Activated CD8-positive, alpha-beta T cell treated with anti-CD3 and anti-CD28 coated beads, Interleukin-2, amount 10 ng/mL, durations not matched to agents 7 days and 5 days (primary cell): ENCODE measurements at places on chromosomes 1 and 21.

GRCh38 chr1:107439567-107439966 is 298.7 kb downstream of the NTNG1 start:
- H3K27ac ChIP-seq, result no peak overlapping the region
- DNase-seq, result no peak
- no peaks in the 10 kb centered on the region for H3K36me3 ChIP-seq

GRCh38 chr1:58548371-58548770 is 1.8 kb upstream of the OMA1 start:
- peaks cover 16% of the 10 kb centered on the region for H3K4me1 ChIP-seq
- H3K27me3 ChIP-seq, result peaks cover 8% of the 10 kb centered on the region
- no peak overlapping the region for H3K4me3 ChIP-seq
- no peak overlapping the region for H3K27ac ChIP-seq

- H3K27me3 ChIP-seq, result no peaks in the 10 kb centered on the region
- no peak overlapping the region for H3K4me3 ChIP-seq
- H3K4me1 ChIP-seq, result peaks cover 2% of the 10 kb centered on the region
Measured at GRCh38 chr1:41537788-41538351, 53.4 kb upstream of the EDN2 start.

- H3K4me3 ChIP-seq, result no peak overlapping the region
- H3K36me3 ChIP-seq, result peaks cover 64% of the 10 kb centered on the region
- H3K27ac ChIP-seq, result no peak overlapping the region
- H3K27me3 ChIP-seq, result no peaks in the 10 kb centered on the region
Measured at GRCh38 chr1:30990591-30990990, 74.9 kb downstream of the PUM1 start.

DNA sequence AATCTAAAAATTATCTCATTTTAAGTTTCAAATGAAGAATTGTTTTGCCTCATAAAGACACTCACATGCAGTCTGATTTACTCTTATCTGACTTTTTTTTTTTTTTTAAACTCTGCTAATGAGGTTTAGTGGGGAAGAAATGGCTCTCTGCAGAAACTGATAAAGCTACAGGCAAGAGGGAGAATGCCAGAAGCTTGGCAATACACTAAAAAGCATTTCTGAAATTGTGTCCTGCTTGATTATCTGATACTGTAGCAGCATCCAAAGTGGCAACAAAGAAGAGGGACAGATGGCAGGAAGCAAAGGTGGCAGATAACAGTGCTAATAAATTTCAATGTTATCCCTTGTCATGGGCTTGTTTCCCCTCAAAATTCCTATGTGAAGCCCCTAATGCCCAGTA is 1744.9 kb downstream of the NCAM2 start:
- H3K4me1 ChIP-seq, result no peaks in the 10 kb centered on the region
- no peaks in the 10 kb centered on the region for H3K36me3 ChIP-seq
- DNase-seq, result no peak
- H3K4me3 ChIP-seq, result no peak overlapping the region
- no peaks in the 10 kb centered on the region for H3K27me3 ChIP-seq

DNA sequence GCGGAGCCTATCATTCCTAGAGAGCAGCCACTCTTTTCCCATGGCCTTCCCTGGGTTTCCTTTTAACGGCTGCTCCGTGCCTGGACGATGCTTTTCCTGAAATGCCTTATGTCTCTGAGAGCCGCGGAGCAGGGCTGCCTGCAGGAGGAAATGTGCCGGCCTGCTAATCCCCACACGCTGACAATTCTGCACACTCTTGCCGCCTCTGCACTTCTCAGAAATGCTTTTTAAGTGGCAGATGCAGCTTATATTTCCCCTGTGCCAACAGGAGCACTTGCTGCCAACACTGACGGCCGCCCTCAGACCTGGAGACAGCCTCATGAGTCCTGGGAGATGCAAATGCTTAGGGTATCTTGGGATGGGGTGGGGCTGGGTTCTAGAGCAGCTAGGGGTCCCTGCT is 253.2 kb downstream of the GRIK3 start:
- no peaks in the 10 kb centered on the region for H3K36me3 ChIP-seq
- no peaks in the 10 kb centered on the region for H3K4me1 ChIP-seq
- H3K27me3 ChIP-seq, result peaks cover 7% of the 10 kb centered on the region
- H3K4me3 ChIP-seq, result no peak overlapping the region

- H3K4me3 ChIP-seq, result no peak overlapping the region
- peaks cover 8% of the 10 kb centered on the region for H3K4me1 ChIP-seq
- no peak for DNase-seq
Measured at GRCh38 chr21:32800056-32800455, 28.5 kb upstream of the PAXBP1 start.

- DNase-seq, result no peak
- H3K27ac ChIP-seq, result no peak overlapping the region
- H3K27me3 ChIP-seq, result peaks cover 52% of the 10 kb centered on the region
- H3K36me3 ChIP-seq, result no peaks in the 10 kb centered on the region
- no peak overlapping the region for H3K4me3 ChIP-seq
- no peaks in the 10 kb centered on the region for H3K4me1 ChIP-seq
Measured at GRCh38 chr1:92797297-92797696, 12.4 kb upstream of the EVI5 start.
